ENCODE measurements at places on chromosomes 7 and 10.
A peak's percentile ranks its signal among the peaks of the same experiment; 100 is the strongest.

DNA sequence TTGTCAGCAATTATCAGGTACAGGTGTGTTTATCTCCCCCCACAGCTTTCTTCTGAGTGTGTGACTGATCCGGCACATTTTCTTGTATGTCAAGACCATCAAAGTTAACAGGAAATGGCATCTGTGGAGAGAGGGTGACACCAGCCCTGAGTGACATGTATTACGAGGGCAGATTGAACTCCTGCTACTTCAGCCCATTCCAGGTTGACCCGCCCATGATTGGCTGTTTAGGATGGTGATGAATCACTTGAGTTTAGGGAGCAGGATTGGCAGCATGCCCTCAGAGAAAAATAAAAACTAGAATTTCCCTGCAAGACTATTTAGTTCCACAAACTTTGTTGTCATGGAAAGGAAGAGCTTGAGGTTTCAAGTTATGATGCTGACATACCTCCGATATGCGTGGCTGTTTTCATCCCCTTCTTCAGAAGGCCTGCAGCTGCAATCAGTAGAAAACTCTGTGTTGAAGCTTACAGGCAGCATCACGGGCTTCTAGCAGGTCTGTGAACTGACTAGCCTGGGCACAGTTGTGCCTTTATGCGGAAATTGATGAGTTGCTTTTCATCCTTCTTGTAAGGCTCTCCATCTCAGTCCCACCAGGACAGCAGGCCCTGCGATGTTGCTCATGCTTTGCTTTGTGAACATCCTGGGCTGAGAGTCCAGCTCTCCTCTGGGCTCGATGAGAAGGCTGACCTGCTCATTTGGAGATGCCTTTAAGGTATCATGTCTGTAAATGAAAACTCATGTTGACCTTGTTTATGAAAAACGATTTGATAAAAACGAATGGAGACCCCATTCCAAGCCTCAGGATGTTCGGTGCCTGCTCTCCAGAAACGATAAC is 8.0 kb upstream of the CELF2 start:
- DNase-seq: no peak

GRCh38 chr10:67629461-67629971 is 66.5 kb downstream of the CTNNA3 start:
- peak; percentile 74 for DNase-seq

GRCh38 chr7:111132833-111133232 is 41.9 kb downstream of the LRRN3 start:
- no peak for DNase-seq

- DNase-seq: no peak
Measured at GRCh38 chr10:33240931-33241330, 93.5 kb downstream of the NRP1 start.

- DNase-seq: no peak
Measured at GRCh38 chr7:42869131-42870020, 42.5 kb downstream of the C7orf25 start.

- DNase-seq: no peak
Measured at GRCh38 chr10:107341281-107341680, 176.8 kb upstream of the SORCS1 start.
